ENCODE measurements at places on chromosomes 2 and 18.

GRCh38 chr18:48454261-48454757 is 45.1 kb upstream of the ZBTB7C start:
- DNase-seq, result no peak

DNA sequence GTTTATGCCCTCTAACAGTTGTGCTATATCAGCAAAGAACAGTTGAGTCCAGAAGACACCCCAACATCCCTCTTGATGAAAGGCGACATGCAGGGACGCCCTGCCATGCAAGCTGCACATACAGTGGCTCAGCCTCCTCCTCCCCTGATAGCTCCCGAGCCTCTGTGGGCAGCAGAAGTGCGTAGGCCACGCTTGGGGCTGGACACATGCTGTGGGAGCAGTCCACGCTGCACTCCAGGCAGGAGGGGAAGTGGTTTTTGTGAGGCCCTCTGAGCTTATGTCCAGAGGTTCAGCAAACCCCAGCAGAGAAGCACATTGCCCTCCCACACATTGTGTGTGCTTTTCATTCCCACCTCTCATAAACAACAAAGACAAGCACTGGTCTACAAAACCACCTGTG is 162.1 kb downstream of the SEPTIN10 start:
- no peak for DNase-seq

- DNase-seq, result no peak
These were observed 155.5 kb downstream of the CLIP4 start for GRCh38 chr2:29270701-29271121.

DNA sequence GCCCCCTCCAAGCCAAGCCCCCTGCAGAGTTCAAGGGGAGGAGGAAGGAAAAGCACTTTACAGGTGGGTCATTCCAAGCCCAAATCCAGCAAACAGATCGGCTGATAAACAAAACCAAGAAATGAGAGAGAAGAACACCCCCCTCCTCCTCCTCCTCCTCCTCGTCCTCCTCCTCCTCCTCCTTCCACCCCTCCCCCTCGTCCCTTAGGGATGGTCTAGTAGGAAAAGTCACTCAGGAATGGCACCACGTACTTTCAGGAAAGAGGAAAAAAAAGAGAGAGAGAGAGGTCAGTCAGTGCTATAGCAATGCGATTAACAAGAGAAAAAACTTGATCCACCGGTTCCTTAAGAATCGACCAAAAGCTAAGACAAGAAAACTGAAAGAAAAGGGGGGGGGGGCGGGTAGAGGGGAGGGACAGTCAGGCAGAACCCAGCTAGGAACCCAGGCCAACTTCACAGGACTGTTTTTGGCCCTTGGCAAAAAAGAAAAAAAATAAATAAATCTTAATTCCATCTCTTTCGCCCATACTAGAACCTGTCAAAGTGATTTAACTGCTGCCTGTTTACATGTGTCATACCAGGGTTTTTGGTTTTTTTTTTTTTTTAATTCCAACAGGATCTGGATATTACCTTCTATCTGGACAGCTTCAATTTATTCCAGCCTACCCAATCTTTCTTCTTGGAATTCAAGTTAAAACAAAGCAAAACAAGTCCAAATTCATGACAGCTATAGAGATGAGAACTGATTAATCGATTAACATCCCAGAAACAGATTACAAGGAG is 906 bp downstream of the IKZF2 start:
- DNase-seq, result peak; percentile 7

GRCh38 chr2:159382447-159383028 is 96.0 kb upstream of the WDSUB1 start:
- DNase-seq, result no peak

DNA sequence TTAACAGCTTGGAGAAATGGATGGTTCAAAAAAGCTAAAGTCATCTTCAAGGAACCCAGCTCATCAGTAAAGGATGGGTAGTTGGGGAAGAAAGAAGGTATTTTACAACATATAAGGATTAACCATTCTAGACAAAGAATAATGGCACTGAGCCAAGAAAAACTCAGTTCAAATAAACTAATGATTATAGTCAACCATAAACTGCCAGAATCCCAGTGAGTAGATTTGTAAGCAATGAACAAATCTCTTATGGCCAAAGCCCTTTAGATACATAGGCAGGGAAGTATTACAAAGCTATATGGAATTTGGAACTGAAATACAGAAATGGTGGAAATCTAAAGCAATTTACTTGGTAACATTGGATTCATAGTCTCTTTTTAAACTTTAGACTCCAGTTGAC is 92.4 kb upstream of the ZFP36L2 start:
- peak; percentile 65 for DNase-seq

DNA sequence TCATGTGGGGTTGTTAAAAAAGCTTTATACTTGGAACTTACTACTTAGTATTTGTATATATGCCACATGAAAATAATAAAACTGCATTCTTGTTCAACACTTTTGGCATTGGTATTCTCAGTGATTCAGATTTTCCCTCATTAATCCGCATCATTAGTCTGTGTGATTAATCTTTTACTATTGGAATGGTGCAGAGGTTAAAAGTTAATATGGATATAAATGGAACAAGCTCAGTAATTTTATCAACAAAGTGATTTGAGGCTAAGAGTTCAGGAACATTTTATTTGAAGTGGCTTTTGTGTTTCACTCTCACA is 45.4 kb upstream of the REG3G start:
- no peak for DNase-seq

- no peak for DNase-seq
These were observed 13.0 kb downstream of the ANTXR1 start for GRCh38 chr2:69026026-69026425.

GRCh38 chr18:58993260-58993659 is 128.6 kb downstream of the ZNF532 start:
- DNase-seq, result peak; percentile 96

DNA sequence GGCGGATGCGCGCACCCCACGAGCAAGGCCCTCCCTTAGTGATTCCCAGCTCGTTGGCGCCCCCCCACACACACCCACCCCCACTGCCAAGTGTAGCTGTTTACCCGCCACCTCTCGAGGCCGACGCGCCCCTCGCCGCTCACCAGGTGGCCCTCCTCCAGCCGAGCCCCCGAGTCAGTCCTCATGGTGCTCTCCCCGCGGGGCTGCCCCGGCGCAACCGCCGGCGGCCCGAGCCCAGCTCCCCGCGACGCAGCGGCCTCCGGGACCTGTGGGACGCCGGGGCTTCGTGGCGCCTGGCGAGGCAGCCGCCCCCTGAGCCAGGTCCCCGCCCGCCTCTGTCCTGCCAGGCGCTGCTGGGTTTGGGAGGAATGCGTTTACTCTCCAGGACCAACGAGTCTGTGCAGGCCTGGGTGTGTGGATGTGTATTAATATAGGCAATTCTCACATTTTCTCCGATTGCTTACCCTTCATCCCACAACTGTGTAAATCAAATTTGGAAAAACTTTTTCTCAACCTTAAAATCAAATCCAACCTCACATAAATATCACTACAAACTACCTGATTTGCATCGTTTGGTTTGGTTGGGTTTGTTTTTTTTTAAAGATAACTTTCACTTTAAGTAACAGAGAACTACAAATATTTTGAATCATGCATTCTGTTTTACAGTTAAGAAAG is at the start of gene TMEM237:
TMEM237 (minus strand) TSS at position 288 of the 675 bp plus-strand sequence; CDS start at position 185, 103 bp downstream.
- peak; percentile 54 for DNase-seq

GRCh38 chr2:176926453-176926852 is 286.1 kb upstream of the HNRNPA3 start:
- no peak for DNase-seq

- peak; percentile 37 for DNase-seq
These were observed 229.4 kb downstream of the HAUS1 start for GRCh38 chr18:46333431-46334135.

GRCh38 chr18:3481696-3482210 is 31.8 kb downstream of the TGIF1 start:
- no peak for DNase-seq

- DNase-seq, result no peak
These were observed 35.0 kb downstream of the NEURL3 start for GRCh38 chr2:96470109-96470508.

GRCh38 chr2:235634435-235635158 is 140.8 kb downstream of the AGAP1 start:
- DNase-seq, result peak; percentile 79

All from fibroblast of skin of back (primary cell).